ENCODE measurements at places on chromosomes 7 and 10. TPM values are rescaled to one million over a fixed set of nuclear protein-coding genes. Genes with fewer than 3 reads are reported as not detected.

DNA sequence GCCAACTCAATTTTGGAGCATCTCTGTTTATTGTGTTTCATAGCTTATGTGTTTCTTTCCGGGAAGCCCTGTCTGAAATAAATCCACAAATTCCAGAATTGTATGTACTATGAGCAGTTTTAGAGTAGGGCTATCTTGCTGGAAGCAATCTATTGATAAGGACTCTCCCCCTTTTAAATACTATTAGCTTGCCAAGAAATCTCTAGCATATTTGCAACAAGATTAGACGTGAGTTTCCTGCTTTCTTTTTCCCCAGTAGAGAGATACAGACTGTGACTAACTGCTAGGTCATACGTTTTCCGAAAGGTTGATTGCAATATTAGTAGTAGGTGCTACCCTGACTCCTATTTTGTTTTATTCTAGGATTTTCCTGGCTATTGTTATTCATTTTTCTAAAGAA lies 277.0 kb downstream of the MALRD1 start:
- no peak for DNase-seq

DNA sequence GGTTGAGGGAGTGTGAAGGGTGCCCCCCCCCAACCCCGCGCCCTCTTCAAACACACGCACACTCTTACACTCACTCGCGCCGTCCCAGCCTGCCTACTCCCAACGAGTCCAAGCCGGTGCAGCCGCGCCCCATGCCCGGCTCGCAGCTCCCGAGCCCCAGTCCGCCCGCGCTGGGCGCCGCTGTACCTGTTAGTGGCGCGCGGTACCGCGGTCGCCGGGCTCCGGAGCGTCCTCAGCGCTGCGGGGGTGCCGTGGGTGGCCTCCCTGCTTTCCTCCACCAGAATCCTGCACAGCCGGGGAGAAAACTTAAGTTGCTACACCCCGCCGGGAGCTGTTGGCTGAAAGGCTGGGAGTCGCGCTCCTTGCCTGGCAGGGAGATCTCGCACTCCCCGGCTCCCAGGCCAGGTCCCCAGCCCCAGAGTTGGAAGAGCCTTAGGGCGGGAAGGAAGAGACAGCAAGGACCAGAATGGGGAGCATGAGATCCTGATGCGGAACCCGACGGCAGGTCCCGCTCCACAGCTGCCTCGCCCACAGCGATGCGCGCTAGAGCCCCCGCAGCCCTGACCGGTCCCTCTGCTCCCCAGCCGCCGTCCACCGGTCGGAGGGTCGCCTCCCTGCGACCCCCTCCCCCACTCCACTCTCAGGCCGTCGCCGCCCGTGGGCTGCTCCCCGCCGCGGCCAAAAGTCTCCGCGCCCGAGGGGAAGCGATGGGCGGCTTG lies 863 bp downstream of the ST8SIA6 start:
- no peak for DNase-seq

- DNase-seq: no peak
Measured at GRCh38 chr7:87179180-87179579, 26.9 kb downstream of the DMTF1 start.

The RNF32 gene
- total RNA-seq: 0.36 TPM

The LIPN gene
- not detected for total RNA-seq

DNA sequence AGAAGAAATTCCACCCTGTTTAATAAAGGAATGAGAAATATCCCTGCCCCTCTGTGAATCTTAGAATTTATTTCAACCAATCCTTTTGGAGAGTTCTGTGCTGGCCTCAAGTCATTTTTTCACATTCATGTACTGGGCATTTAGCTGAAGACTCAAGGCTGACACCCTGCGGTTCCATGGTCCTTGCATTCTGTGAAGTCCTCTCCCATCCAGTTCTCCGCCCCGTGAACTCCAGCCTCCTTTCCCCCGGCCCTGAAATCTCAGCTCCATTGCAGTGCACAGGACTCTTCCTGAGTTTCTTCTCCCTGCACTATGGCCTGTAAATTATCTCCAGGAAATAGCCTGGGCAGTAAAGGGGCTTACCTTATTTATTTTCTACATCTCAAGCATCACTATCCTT lies 183.0 kb upstream of the KCND2 start:
- no peak for DNase-seq

All from sigmoid colon (tissue), 7 donors.